ENCODE measurements at places on chromosomes 3 and 15.

GRCh38 chr3:143063018-143063417 lies 56.6 kb upstream of the CHST2 start:
- no peak for DNase-seq

GRCh38 chr15:58146749-58147148 lies 8.6 kb downstream of the AQP9 start:
- DNase-seq, result no peak

- DNase-seq, result no peak
Measured at GRCh38 chr3:126983276-126983652, 349 bp downstream of the PLXNA1 start.

GRCh38 chr15:100175406-100176114 lies 166.2 kb downstream of the ADAMTS17 start:
- DNase-seq, result no peak

DNA sequence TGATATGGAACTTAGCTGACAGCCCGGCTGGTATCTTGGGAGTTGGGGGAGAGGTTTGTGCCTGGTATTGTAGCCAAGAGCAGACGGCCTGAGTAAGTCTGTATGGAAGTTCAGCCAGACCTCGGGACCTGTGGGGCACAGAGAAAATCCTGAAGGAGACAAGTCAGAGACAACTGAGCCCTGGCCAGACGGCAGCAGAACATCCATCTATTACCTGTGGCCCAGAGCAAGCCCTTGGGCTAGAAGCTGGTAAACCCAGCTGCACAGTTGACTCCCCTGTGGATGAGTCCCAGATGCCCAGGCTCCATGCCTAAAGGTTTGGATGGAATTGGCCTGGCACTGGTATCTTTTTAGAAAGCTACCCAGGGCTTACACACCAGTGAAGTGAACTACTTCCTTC lies 70.4 kb upstream of the DLG1 start:
- no peak for DNase-seq

DNA sequence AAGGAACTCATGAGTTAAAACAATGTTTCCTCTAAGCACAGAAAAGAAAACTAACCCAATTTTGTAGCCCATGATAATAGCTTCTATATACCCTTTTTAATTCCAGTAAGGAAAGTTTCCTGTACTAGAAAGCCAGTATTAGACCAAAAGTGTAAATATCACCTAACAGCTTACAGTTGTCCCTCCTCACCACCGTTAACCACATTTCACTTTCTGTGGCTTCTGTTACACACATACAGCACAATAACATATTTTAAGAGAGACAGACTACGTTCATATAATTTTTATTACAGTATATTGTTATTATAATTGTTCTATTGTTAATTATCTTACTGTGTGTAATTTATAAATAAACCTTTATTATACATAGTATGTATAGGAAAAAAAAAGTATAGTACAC lies 74.1 kb downstream of the ZNF280D start:
- no peak for DNase-seq

GRCh38 chr3:62119139-62119538 lies 254.2 kb downstream of the FEZF2 start:
- no peak for DNase-seq

DNA sequence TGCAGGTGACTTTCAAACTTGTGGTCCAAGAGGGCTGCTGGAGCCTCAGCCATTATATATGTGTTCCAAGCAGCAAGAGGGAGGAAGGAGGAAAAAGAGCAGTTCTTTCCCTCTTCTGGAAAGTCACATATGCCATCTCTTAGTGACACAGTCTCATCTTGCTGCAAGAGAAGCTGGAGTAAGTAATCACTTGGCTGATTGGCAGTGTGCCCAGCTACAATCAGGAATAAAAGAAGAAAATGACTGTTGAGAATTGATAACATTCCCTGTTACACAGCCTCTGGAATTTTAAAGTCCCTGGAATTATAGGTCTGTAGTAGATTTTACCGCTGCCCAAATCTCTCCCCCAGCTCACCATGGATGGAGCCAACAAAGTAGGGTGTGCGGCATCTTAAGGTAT lies 31.4 kb upstream of the LYZL4 start:
- no peak for DNase-seq

GRCh38 chr3:45640724-45641361 lies 46.3 kb downstream of the LIMD1 start:
- no peak for DNase-seq

GRCh38 chr3:168939651-168940238 lies 723.8 kb downstream of the MECOM start:
- DNase-seq, result no peak

GRCh38 chr3:105885256-105885655 lies 16.4 kb upstream of the CBLB start:
- DNase-seq, result no peak

- no peak for DNase-seq
Measured at GRCh38 chr3:174495311-174495710, 363.8 kb upstream of the NAALADL2 start.

GRCh38 chr15:95324656-95325055 lies 1005.8 kb upstream of the NR2F2 start:
- no peak for DNase-seq

DNA sequence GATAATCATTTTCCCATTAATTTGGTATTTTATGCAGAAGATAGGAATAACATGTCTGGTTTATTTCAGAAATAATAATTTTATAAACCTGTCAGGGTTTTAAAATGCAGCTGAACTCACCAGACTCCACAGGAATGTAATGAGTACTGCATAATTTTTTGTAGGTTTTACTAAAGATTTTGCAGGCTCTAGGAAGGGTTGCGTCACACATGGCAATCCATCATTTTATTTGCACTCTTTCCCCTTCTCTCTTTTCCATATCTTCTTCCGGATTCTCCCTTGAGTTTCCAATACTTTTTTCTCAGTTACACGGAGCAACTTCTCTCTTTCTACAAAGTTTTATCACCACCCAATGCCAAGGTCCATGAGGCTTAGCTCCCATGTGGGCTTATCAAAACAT lies 234.7 kb downstream of the NFKBIZ start:
- no peak for DNase-seq

- no peak for DNase-seq
Measured at GRCh38 chr3:160564258-160564911, 986 bp downstream of the KPNA4 start.

- no peak for DNase-seq
Measured at GRCh38 chr15:25268166-25268565, 170.7 kb downstream of the UBE3A start.

DNA sequence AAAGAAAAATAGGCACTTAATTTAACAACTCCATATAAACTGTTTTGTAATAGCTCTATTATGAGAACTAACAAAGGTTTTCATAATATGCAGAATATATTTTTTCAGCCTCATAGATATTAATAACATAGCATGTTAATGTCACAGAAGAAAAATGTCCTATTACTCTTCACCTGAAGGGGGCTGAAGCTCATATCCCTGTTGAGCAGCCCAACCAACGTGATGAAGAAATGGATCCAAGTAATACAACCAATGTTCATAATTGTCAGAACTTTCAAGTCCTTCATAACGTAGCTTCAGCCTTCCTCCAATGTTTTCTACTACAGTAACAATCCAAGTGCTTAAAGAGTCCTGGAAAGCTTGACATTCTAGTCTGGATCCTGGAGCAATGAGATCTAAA lies 34.5 kb upstream of the STIMATE start:
- DNase-seq, result no peak

DNA sequence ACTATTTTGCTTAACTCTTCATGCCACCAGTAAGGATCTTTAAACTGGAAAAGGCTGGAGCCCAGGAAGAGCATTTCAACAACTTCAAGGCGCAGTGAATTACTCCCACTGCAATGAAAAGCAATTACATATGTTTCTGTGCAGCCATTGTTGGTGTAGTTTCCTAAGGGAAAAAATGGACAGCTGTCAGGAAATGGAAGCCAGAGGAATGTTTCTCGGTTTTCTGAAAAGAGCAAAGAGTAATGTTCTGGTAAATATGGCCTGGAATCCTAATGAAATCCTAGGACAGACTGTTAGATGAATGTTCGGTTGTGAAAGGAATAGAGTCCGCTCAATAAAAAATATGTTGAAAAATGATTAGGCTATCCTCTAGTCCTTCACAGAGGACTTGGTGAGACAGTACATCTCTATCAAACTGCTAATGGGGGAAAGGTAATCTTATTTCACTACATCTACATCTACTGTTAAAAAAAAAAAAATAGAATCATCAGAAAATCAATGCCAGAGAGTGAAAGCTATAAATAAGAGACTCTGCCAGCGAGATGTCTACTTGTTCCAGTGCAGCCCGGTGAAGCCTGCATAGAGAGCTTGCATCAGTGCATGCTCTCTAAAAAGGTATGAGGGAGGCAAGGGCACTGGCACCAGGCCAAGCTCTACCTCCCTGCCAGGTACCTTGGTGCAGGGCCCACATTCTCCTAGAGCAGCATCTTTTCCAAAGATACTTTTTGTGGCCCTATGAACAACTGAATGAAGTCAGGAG lies 68.2 kb upstream of the TJP1 start:
- DNase-seq, result no peak

- DNase-seq, result no peak
Measured at GRCh38 chr3:53495520-53496391, 1.3 kb downstream of the CACNA1D start.

GRCh38 chr15:76057332-76058000 lies 2.3 kb upstream of the TMEM266 start:
- DNase-seq, result peak; percentile 5

GRCh38 chr3:107392549-107393165 lies 15.4 kb downstream of the CCDC54 start:
- no peak for DNase-seq

GRCh38 chr3:126314790-126315658 lies 42.2 kb downstream of the KLF15 start:
- no peak for DNase-seq

DNA sequence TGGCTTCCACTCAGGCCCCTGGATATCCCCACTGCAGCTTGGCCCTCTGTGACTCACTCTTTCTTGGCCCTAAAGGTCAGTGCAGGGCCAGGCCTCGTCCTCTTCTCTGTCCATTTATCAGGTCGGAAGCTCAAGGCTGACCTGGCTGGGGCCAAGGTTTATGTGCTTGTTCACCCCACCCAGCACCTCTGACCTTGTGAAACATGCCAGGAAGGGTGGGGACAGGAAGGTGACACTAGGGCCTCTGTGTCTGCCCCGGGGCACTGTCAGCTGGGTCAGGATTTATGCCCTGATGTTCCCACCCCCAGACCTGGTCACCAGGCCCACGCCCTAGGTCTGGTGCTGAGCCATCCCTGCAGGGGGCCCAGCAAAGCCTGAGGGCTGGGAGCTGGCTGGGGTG lies 103.8 kb downstream of the FBLN2 start:
- DNase-seq, result no peak

- DNase-seq, result no peak
Measured at GRCh38 chr3:14574183-14574582, 34.0 kb upstream of the GRIP2 start.

- DNase-seq, result no peak
Measured at GRCh38 chr3:170962411-170962810, 54.0 kb upstream of the EIF5A2 start.

GRCh38 chr3:62892951-62893350 lies 17.7 kb upstream of the CADPS start:
- no peak for DNase-seq

GRCh38 chr15:28117432-28117990 lies 18.4 kb upstream of the OCA2 start:
- no peak for DNase-seq

- no peak for DNase-seq
Measured at GRCh38 chr3:120281261-120281660, 3.8 kb downstream of the GPR156 start.

GRCh38 chr15:95919460-95919859 lies 411.0 kb upstream of the NR2F2 start:
- DNase-seq, result no peak

- DNase-seq, result no peak
Measured at GRCh38 chr3:55708242-55708641, 221.1 kb upstream of the WNT5A start.

GRCh38 chr3:69290006-69290405 lies 95.9 kb downstream of the FRMD4B start:
- DNase-seq, result no peak

GRCh38 chr3:72176537-72177041 lies 391.6 kb upstream of the PROK2 start:
- DNase-seq, result no peak

GRCh38 chr15:99169769-99170311 lies 65.0 kb downstream of the SYNM start:
- no peak for DNase-seq

- DNase-seq, result no peak
Measured at GRCh38 chr3:11558002-11558401, 85.7 kb downstream of the VGLL4 start.

DNA sequence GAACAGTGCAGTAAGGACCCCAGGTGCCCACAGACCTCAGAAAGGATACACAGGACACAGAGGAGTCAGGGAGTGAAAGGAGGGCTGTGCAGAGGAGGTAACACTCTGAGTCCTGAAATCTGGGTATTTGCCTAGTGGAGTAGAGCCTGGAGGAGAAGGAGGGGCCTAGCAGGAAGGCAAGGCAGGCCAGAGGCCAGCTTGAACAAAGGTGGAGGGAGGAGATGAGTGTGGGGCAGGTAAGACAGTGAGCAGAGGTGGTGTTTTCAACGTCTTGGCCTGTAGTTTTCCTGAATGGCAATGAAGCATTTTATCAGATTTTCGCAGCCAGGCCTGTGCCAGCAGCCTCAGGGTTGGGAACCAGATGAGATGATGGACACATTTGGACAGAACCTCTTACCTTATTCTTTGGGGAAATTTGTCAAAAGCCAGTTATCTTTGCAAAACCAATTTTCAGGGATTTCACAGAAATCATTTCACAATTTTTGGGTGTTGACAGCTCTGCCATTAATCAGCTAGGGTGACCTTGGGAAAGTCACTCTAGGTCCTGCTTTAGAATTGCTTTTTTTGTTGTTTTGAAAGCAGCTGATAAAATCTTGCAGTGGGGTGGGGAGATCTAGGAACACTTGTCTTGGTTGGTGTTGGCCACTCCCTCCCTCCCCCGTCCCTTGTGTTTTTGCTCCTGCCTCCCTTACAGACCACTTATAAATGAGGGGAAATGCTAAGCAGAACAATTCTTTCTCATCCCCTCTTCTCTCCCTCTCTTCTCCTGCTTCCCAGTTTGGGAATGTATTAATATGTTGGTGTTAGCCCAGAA lies 38.4 kb downstream of the SPSB4 start:
- DNase-seq, result no peak

DNA sequence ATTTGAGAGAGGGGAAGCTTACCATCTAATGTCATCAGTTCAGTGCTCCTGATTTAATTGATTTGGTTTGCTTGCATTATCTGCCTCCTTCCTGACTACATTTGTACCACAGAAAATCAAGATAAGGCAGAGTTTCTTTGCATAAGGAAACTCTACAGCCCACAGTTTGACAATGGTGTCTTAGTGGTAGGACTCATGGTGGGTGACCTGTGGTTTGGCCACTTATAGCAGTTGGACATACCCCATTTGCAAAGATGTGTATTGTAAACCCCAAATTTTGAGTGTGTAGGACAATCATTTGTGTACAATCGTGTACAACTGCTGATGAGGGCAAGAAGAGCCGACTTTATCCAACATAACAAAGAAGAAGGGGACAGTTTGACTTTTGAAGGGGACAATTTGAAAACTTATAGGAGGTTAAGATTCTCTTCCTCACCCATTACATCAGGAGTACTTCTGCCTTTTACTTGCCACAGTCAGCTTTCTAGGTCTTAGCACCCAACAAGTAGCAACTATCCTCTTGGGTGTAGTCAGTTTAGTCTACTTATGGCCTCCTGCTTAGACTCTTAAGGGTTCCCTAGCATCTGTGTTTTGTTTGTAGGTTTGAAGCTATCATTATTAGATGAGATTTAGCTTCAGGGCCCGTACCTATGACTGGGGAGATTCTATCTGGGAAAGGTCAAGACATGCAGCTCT lies 6.2 kb downstream of the TGFBR2 start:
- DNase-seq, result no peak

All from NCI-H1048 (cell line).